ENCODE measurements at places on chromosomes 5 and 9. TPM values are rescaled to one million over a fixed set of nuclear protein-coding genes. Genes with fewer than 3 reads are reported as not detected.

DNA sequence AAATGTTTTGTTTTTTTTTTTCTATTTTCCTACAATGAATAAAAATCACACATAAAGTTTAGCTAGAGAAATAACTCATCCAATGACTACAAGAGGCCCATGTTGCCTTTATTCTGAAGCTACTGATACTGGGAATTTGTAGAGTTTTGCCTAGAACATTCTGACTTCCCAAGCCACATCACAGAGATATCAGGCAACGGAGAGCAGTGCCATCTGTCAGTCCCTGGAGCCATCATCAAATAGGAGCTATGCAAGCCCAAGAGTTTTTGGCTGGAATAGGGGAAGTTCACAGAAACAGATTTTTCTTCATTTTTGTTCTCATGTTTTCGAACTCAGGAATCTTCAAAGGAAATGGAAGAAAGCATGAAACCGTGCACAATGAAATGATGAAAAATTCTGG, 896.6 kb downstream of the TLE1 start:
- H3K4me3 ChIP-seq, result no peak overlapping the region
- no peaks in the 10 kb centered on the region for H3K27me3 ChIP-seq
- DNase-seq, result no peak
- no peak overlapping the region for H3K27ac ChIP-seq

The PCDHA7 gene
- not detected for total RNA-seq

DNA sequence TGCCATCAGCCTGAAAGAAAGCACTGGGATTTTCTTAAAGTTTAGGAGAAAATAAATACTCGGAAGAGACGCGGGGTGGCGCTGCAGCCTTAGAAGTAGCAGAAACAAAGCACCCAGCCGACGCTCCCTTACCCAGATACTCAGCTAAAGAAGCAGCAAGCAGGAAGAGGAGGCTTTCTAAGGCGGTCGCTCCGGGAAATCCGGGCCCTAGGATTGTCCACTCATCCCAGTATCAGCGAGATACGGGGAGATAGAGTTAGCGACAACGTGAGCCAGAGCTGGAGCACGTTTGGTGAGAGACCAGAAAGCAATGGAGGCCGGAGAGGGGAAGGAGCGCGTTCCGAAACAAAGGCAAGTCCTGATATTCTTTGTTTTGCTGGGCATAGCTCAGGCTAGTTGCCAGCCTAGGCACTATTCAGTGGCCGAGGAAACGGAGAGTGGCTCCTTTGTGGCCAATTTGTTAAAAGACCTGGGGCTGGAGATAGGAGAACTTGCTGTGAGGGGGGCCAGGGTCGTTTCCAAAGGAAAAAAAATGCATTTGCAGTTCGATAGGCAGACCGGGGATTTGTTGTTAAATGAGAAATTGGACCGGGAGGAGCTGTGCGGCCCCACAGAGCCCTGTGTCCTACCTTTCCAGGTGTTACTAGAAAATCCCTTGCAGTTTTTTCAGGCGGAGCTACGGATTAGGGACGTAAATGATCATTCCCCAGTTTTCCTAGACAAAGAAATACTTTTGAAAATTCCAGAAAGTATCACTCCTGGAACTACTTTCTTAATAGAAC, at the start of gene PCDHB2:
Gene PCDHB2, plus strand, starts transcription at position 135 of the 782 bp plus-strand sequence. Its CDS starts 176 bp downstream, at position 311.
- H3K27ac ChIP-seq, result no peak within 1 kb of the TSS
- DNase-seq, result no peak
- no peaks in the 10 kb centered on the region for H3K4me1 ChIP-seq
- H3K36me3 ChIP-seq, result peaks cover 6% of the 10 kb centered on the region
- peaks cover 26% of the 10 kb centered on the region for H3K27me3 ChIP-seq

DNA sequence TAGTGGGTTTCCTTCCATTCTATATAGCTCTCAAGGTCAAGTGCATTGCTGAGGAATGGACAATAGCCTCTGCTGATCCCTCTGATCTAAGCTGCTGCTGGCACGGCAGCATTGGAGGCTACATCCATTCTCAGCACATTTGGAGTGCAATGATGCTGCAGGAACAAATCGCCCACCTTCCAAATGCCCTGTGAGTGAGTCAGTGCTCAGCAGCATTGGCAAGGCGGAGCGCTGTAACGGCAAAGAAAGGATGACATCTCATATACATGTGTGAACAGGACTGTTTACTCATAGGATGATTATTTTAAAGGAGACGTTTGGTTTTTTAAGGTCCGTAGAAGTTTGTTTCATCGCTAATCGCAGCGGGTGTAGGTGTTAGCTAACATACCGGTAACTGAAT, 408.7 kb downstream of the ARHGEF28 start:
- H3K4me1 ChIP-seq, result no peaks in the 10 kb centered on the region
- no peak for DNase-seq

GRCh38 chr5:132782101-132782500, 5.1 kb upstream of the SEPTIN8 start:
- peaks cover 2% of the 10 kb centered on the region for H3K36me3 ChIP-seq
- H3K4me3 ChIP-seq, result no peak overlapping the region
- peaks cover 70% of the 10 kb centered on the region for H3K27me3 ChIP-seq
- H3K4me1 ChIP-seq, result peaks cover 5% of the 10 kb centered on the region

The ZNG1F gene
- total RNA-seq, result 15.2 TPM

The PCDHA11 gene
- total RNA-seq, result not detected

DNA sequence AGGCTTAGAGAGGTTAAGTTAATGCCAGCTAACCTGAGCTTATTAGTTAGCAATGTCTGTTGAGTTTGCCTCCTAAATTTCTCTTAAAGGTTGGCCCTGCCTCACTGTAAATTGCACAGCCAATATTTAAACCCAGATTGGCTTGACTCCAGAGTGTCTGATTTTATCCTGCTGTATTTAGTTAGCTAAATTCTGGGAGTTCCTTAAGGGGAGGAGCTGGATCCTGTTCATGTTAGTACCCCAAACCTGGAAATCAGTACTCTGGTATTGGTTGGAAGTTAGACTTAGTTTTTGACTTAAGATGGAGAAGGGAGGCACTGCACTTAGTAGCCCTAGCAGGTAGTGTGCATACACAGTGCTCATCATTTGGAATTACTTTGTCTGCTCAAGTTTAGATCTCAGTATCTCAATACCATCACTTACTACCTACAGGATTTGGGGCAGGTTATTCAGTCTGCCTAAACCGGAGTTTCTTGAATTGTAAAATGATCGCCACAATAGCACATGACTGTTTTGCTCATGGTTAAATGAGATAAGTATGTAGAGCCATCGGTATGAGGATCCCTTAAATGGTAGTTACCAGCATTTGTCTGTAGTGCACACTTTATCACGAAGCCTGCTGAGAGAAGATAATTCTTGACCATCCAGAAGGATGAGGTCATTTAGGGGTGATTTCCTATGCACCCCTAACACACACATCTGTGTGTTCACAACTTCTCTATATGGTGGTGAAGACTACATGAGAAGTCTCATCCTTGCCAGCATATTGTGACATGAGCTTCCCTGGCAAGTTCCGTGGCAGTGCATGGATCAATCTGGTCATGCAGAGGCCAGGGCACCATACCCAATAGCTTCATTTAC, 264.8 kb upstream of the TRIM32 start:
- H3K36me3 ChIP-seq, result no peaks in the 10 kb centered on the region
- H3K4me3 ChIP-seq, result no peak overlapping the region
- no peak overlapping the region for H3K27ac ChIP-seq
- DNase-seq, result no peak
- no peaks in the 10 kb centered on the region for H3K27me3 ChIP-seq
- no peaks in the 10 kb centered on the region for H3K4me1 ChIP-seq

The CD14 gene
- total RNA-seq, result 0.41 TPM

DNA sequence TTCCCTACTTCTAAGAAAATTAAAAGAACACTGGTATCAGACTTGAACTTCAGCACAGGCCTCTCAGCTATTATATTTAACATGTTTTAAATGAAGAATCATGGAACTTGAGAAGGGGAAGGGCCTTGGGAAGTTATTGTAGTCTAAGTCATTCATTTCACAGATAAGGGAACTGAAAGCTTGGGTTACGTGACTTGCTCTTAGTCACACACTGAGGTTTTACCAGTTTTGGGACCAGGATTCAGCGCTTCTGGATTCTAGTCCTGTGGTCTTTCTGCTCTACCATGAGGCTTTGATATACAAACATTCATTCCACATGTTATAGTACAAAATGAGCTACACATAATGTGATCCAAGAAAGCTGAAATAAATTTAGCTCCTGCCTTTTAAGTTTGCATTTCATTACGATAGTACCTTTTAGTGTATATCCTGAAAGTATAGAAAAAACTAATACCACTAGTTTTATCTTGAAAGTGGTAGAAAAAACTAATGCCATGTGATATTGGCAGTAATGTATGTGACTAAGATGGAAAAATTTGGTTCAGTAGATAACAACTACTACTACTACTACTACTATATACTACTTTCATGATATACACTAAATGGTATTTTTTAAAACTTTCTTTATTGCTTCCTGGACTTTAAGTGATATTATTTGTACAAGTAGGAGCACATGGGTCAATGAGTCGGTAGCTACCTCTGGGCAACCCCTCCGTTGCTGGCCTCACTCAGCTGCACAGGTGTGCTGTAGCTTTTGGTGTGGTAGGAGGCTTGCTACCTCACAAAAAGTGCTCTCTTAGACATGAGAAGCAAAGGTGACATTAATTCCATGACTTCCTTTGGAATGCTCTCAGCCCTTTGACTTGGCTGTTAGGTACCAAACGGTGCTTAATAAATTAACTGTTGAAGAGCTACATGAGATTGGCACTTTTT, 40.7 kb downstream of the F2RL2 start:
- H3K27me3 ChIP-seq, result no peaks in the 10 kb centered on the region
- H3K36me3 ChIP-seq, result peaks cover 1% of the 10 kb centered on the region
- DNase-seq, result peak; percentile 48
- H3K27ac ChIP-seq, result peak overlapping the region; percentile 59

GRCh38 chr9:12461763-12462460, 231.3 kb upstream of the TYRP1 start:
- no peaks in the 10 kb centered on the region for H3K27me3 ChIP-seq
- no peak overlapping the region for H3K4me3 ChIP-seq
- no peak overlapping the region for H3K27ac ChIP-seq
- no peak for DNase-seq

DNA sequence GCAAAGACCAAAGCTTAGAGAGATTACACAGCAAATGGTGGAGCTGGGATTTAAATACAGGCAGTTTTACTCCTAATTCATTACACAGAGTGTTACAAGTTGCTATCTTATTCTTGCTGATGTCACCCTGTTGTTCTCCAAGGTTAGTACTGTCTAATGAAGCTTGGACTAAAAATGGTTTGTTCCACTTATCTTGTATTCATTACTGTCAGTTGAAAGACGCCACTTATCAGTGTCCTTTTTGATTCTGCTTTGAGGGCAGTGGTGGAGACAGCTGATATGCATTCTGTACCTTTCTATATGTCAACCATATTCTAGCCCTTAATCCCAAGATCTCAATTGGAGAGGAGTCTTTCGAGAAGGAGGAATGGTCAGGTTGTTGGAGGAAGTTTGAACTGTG, 14.0 kb upstream of the DENND4C start:
- H3K4me3 ChIP-seq, result no peak overlapping the region
- H3K27ac ChIP-seq, result no peak overlapping the region
- no peaks in the 10 kb centered on the region for H3K27me3 ChIP-seq
- DNase-seq, result no peak
- H3K4me1 ChIP-seq, result no peaks in the 10 kb centered on the region
- H3K36me3 ChIP-seq, result no peaks in the 10 kb centered on the region

GRCh38 chr5:122933956-122934355, 88.5 kb downstream of the SNX24 start:
- H3K4me3 ChIP-seq, result no peak overlapping the region
- no peaks in the 10 kb centered on the region for H3K27me3 ChIP-seq

The NUTM2F gene
- not detected for total RNA-seq

The EMB gene
- 68.0 TPM for total RNA-seq

The EFCAB9 gene
- total RNA-seq, result not detected

DNA sequence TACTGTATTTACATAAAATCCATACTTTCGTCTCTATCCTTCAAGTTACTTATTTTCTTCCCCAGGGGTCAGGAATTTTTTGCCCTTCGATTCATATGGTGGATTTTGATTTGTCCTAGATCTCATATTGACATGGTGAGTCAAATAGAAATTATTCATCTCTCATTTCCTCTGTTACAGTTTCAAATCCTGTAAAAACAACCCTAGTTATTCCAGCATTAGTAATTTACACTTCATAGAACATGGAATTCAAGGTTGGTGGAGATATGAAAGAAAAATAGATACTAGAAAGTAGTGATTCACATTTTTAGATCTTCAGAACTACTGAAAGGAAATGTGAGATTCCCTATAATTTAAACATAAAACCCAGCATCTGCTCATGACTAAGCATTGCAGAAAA, 1331.0 kb upstream of the CDH9 start:
- no peaks in the 10 kb centered on the region for H3K27me3 ChIP-seq
- no peak overlapping the region for H3K27ac ChIP-seq
- peaks cover 1% of the 10 kb centered on the region for H3K36me3 ChIP-seq
- H3K4me1 ChIP-seq, result no peaks in the 10 kb centered on the region
- DNase-seq, result no peak
- H3K4me3 ChIP-seq, result no peak overlapping the region

The MZB1 gene
- total RNA-seq, result 19.7 TPM

The IL3 gene
- total RNA-seq, result 6.2 TPM

The GTF2H2C gene
- 44.4 TPM for total RNA-seq

GRCh38 chr5:107282061-107282460, 388.7 kb downstream of the EFNA5 start:
- H3K36me3 ChIP-seq, result no peaks in the 10 kb centered on the region
- H3K27me3 ChIP-seq, result peaks cover 14% of the 10 kb centered on the region
- no peaks in the 10 kb centered on the region for H3K4me1 ChIP-seq
- no peak for DNase-seq
- no peak overlapping the region for H3K4me3 ChIP-seq
- no peak overlapping the region for H3K27ac ChIP-seq

- peaks cover 10% of the 10 kb centered on the region for H3K36me3 ChIP-seq
- peak; percentile 86 for DNase-seq
- H3K4me1 ChIP-seq, result peaks cover 63% of the 10 kb centered on the region
- H3K27ac ChIP-seq, result peak within 1 kb of the TSS; percentile 75
Observed at GRCh38 chr9:131739959-131740648, at the start of gene RAPGEF1. Gene RAPGEF1, minus strand, starts transcription at chr9:131740076. Its CDS starts 246 bp downstream, at chr9:131739830.

DNA sequence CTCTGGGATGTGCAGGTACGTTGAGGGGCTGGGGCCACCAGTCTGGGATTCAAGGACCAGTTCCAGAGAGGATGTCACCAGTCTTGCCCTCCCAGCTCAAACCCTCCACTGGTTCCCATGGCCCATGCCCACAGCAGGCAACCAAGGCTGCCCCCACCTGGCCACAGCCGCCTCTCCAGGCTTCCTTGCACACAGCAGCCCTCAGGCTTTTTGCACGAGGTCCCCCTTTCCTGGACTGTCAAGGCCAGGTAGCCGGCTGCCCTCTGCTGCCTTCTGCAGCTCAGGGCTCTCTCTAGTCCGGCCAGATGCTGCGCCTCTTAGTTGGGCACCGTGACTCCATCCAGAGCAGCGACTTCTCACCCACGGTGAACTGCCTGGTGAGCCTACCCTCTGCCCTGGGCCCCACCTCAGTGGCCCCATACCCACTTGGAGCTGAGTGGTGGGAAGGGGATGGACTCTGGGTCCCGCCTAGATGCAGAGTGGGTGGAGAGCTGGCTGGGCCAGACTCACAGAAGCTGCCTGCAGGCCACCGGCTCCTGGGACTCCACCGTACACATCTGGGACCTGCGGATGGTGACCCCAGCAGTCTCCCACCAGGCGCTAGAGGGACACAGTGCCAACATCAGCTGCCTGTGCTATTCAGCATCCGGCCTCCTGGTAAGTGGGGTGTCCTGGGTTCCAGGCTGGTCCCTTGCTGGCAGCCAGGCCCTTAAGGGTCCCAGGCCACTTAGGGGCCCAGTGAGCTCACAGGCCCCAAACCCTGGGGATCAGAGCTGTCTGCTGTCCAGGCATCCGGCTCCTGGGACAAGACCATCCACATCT, 2.9 kb downstream of the WDR38 start:
- DNase-seq, result no peak
- peaks cover 5% of the 10 kb centered on the region for H3K27me3 ChIP-seq

- peak overlapping the region; percentile 98 for H3K4me3 ChIP-seq
- peaks cover 17% of the 10 kb centered on the region for H3K36me3 ChIP-seq
- H3K27me3 ChIP-seq, result no peaks in the 10 kb centered on the region
- H3K4me1 ChIP-seq, result peaks cover 28% of the 10 kb centered on the region
- peak overlapping the region; percentile 2 for H3K27ac ChIP-seq
- peak; percentile 26 for DNase-seq
Observed at GRCh38 chr5:59042201-59043055, 459.6 kb downstream of the RAB3C start.

Measured in activated T-cell treated with anti-CD3 and anti-CD28 coated beads, Interleukin-2, amount 50 U/mL, for 72 hours (primary cell).